Femur (tissue), 1 donor: ENCODE measurements at places on chromosomes 2 and 18.

- no peak for DNase-seq
These were observed 156.3 kb upstream of the CCDC68 start for GRCh38 chr18:55115606-55116005.

DNA sequence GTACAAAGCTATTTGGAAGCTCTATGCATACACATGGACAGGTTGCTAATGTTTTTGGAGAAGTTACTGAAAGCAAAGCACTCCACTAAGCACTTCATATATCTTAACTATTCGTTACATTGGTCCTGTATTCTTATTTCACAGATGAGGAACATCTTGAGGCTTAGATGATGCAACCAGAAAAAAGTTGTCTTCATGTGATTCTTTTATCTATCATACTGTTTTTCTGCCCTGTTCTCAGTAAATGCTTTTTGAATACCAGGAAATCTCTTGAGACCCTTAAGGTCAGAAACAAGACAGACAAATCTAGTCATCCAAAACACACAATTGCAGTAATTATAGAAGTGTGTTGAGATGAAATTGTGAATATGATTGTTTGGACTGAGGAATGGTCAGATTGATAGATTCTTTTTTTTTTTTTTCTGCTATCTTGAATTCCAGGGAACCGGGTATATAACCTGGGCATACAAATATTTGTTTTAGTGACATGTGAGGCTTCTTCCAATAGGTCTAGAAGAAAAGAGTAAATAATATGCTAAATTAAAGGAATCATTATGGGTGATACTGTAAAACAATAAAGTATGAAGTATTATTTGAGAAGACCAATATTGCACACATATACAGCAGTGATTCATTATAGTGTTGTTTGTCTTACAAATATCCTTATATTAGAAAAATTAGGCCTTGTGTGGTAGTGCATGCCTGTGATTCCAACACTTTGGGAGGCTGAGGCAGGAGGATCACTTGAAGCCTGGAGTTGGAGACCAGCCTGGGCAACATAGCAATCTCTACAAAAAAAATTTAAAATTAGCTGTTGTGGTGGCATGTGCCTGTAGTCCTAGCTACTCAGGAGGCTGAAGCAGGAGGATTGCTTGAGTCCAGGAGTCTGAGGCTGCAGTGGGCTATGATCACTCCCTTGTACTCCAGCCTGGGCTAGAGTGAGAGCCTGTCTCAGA lies 33.7 kb downstream of the EHBP1 start:
- no peak for DNase-seq

DNA sequence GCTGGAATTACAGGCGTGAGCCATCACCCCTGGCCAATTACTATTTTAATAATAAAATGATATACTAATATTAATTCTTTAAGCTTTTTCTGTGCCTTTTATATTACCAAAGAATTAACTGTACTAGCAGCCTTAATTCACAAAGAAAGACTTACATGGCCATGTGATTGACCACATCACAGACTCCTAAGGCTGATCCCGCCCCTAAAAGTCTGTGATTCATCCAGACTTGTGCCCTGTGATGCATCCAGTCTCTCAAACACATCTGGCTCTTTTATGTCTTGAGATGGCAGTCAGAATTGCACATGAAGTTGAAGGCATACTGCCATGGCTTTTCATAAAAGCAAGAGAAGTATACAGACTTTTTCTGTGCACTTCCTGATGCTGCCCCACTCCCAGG lies 91.7 kb downstream of the DTNA start:
- no peak for DNase-seq

GRCh38 chr2:148926291-148926961 lies 51.4 kb downstream of the KIF5C start:
- peak; percentile 28 for DNase-seq

DNA sequence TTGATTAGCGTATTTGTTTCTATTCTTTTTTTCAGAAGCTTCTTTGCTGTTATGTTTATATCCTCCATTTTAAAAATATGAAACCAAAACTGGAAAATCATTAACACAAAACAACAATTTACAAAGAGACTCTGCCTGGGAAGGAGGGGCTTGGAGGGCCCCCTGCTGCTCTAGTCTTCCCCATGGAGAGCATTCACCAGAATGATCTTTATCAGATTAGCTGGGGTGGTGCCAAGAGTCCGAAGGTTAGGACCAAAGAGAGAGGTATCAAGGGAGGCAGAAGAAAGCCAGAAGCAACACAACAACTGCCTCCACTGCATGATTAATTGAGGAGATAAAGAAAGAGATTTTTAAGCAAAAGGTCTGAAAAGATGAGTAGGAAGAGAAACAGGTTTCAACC lies 218.6 kb downstream of the IRS1 start:
- DNase-seq: no peak

DNA sequence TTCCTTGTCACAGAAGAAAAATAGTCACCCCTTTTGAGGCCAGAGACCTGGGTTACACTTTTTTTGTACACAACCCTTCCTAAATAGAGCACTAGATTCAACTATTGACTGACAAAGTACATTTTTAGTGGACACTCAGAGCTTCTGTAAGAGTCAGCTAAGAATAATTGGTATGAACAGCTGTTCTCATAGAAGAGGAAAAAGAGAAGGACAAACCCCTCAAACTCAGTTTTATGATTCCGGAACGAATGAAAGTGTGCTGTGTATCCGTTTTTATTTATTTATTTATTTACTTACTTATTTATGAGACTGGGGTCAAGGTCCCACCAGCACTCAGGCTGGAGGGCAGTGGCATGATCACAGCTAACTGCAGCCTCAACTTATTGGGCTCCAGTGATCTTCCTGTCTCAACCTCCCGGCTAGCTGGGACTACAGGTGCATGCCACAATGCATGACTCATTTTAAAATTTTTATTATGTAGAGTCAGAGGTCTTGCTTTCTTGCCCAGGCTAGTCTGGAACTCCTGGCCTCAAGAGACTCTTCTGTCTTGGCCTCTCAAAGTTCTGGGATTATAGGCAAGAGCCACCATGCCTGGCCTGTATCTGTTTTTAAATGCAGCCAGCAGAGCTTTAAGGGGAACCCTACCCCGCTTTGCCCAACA lies 36.0 kb upstream of the FZD5 start:
- no peak for DNase-seq

DNA sequence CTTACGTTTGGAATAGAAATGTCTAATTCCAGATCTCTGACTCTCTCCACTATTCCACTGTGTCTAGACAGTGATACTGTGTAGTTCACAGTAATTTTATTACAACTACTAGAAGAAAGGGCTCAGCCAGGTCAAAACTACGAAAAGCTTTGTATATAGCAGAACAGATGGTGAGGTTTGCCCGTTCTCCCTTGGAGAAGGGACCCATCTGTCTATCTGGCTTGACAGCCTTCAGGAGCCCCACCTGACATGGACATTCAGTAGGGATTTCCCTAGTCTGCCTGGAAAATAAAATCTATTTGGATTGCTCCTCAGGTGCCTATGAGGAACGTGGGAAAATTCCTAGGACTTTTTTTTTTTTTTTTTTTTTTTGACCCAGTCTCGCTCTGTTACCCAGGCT lies 435.4 kb downstream of the NRXN1 start:
- DNase-seq: no peak

DNA sequence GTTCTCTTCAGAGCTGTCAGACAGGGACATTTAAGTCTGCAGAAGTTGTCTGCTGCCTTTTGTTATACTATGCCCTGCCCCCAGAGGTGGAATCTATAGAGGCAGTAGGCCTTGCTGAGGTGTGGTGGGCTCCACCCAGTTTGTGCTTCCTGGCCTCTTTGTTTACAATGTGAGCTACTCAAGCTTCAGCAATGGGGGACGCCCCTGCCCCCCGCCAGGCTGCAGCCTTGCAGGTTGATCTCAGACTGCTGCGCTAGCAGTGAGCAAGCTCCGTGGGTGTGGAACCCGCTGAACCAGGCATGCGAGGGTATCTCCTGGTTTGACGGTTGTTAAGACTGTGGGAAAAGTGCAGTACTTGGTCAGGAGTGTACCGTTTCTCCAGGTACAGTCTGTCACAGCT lies 24.0 kb upstream of the PAIP2B start:
- DNase-seq: no peak

- no peak for DNase-seq
These were observed 31.1 kb upstream of the STK39 start for GRCh38 chr2:168278424-168278888.

GRCh38 chr2:73937899-73938298 lies 11.2 kb downstream of the DGUOK start:
- DNase-seq: no peak

GRCh38 chr18:9449600-9450414 lies 25.5 kb upstream of the RALBP1 start:
- no peak for DNase-seq

DNA sequence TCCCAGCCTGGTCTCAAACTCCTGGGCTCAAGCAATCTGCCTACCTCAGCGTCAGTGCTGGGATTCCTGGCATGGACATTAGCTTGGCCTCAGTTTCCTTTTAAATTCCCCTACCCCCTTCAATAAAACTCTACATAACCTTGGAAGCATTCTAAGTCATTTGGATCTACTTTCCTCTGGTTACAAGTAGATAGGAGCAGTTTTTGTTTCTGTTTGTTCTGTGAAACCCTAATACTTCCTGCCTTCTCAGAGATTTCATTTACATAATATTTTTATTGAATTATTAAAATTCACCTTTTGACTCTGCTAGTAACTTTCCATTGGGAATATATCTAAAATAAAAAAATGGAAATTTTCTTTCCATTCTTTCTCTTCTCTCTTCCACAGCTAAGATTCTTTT lies 25.9 kb downstream of the GIGYF2 start:
- DNase-seq: no peak

- DNase-seq: no peak
These were observed 9.1 kb upstream of the AP1S3 start for GRCh38 chr2:223846515-223846914.

- no peak for DNase-seq
These were observed 298.5 kb downstream of the PIEZO2 start for GRCh38 chr18:10850840-10851239.

DNA sequence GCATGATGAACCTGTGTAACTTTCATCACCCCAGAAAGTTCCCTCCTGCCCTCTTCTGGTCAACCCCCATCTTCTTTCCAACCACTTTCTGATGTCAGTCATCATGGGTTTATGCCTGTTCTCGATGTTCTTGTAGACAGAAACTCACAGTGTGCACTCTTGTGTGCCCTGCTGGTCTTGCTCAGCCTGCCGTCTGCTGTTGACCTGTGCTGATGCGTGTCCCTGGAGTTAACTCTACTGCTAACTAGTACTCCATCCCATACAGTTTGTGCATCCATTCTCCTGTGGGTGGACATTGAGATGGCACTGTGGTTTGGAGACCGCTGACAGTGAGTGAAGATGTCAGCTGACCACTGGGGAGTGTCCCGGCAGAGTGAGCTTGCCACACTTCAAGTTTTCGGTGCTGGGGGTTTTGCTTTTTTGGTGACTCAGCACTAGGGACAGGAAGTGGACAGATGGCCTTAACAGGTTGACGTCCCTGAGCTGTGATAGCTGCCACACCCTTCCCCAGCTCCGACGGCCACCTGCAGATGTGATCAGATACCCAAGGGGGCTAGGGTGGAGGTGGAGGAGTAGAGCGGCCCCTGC lies 14.8 kb downstream of the KLHL29 start:
- DNase-seq: no peak

DNA sequence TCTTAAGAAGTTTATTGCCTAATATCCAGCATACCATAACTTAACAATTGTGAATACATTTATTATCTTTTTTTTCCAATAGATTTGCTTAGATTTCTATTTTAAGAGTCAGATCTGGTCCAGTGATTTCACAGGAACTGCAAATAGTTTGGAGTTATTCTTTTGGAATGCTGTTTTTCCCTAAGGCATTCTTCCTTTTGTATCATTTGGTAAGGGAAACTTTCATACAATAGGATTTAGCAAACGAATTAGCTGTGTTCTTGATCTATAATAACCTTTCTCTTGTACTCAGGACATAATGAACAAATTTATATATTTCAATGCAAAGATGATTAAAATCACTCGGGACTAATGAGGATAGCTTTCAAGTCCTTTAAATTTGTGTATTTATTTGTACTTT lies 201.6 kb downstream of the ERBB4 start:
- DNase-seq: no peak

DNA sequence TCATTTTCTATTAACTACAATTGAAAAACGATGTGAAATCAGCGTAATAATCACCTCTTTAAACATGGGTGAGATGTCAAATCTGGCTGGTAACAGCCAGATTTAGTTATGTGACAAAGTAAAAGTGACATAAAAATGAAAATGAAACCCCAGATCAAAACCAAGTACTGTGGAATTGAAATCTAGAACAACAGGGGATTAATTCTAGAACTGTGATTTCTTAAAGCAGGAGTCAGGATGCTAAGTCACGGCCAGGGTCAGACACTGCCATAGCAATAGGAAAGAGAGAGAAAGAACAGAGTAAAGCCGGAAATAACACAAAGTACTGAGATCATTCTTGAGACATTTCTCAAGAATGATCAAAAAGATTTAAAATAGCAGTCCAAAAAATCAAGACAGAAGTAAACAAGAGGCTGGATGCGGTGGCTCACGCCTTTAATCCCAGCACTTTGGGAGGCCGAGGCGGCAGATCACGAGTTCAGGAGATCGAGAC lies 1183.7 kb upstream of the NXPH2 start:
- DNase-seq: no peak

GRCh38 chr2:172849519-172850217 lies 114.0 kb downstream of the RAPGEF4 start:
- no peak for DNase-seq

- DNase-seq: no peak
These were observed 12.6 kb downstream of the MFSD2B start for GRCh38 chr2:24022324-24022974.

GRCh38 chr2:111884592-111884964 lies 585 bp upstream of the ANAPC1 start:
- no peak for DNase-seq

DNA sequence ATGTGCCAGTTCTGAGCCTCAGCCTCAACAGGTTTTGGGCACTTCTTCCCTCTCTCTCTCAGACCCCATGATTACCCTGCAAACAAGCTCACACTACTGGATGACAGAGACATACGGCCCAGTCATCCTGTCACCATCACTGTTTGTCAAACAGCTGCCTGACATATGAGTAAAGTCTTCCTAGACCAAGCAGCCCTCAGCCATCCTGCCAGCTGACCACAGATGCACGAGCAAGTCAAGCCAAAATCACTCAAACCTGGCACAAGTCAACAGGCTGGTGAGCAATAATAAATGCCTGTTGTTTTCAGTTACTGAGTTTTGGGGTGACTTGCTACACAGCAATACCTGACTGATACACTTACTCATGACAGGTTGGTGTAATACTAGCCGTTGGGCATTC lies 75.5 kb upstream of the KLF7 start:
- DNase-seq: no peak

DNA sequence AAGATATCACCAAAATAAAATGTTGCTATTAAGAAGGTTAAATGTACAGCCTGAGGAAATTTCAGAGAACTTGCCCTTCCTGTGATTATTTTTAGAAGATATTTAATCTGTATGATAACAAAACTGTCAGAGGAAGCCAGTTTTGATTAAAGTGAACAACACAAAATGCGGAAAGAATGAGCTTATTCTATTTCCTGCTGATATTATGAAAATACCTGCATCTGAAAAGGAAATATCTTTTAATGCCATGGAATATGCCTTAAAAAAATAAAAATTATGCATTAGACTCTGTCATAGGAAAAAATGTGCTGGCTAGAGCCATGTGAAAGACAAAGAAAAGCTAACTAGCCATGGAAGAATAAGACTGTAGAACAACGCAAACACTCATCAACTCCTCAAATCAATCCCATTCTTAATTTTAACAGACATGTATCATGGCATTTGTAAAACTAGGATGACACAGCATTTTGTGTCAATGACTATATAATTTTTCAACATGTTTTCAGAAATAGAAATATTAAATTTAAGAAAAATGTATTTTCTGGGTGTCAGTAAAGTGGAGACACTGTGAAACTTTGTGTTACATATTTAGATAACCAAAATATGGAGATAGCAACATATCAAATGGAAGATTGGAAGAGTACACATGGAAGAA lies 1768.2 kb downstream of the SUCLG1 start:
- no peak for DNase-seq
